ENCODE measurements at places on chromosomes 3 and 15. TPM values are rescaled to one million over a fixed set of nuclear protein-coding genes. Genes with fewer than 3 reads are reported as not detected.

GRCh38 chr15:52481915-52482314 lies 46.8 kb downstream of the MYO5A start:
- peak overlapping the region; percentile 66 for H3K4me3 ChIP-seq
- peaks cover 10% of the 10 kb centered on the region for H3K36me3 ChIP-seq
- peak; percentile 64 for DNase-seq
- H3K27ac ChIP-seq = peak overlapping the region; percentile 80

DNA sequence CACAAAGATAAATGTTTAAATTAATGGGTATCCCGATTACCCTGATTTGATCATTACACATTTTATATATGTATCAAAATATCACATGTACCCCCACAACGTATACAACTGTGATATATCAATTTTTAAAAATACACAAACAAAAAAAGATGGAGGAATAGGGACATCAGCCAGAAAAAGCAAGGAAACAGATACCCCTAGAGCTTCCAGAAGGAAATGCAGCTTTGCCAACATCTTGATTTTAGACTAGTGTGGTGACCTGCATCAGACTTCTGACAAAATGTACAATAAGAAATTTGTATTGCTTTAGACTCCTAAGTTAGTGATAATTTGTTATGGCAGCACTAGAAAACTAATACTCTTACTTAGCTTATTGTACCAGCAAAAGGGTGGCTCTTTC lies 483.8 kb downstream of the TUSC7 start:
- no peaks in the 10 kb centered on the region for H3K36me3 ChIP-seq
- no peak overlapping the region for H3K27ac ChIP-seq
- DNase-seq = no peak
- no peak overlapping the region for H3K4me3 ChIP-seq
- no peaks in the 10 kb centered on the region for H3K27me3 ChIP-seq

- DNase-seq = no peak
- H3K36me3 ChIP-seq = no peaks in the 10 kb centered on the region
- no peak overlapping the region for H3K4me3 ChIP-seq
- no peaks in the 10 kb centered on the region for H3K27me3 ChIP-seq
- H3K27ac ChIP-seq = no peak overlapping the region
Observed at GRCh38 chr15:52080031-52080430, 32.5 kb downstream of the BCL2L10 start.

DNA sequence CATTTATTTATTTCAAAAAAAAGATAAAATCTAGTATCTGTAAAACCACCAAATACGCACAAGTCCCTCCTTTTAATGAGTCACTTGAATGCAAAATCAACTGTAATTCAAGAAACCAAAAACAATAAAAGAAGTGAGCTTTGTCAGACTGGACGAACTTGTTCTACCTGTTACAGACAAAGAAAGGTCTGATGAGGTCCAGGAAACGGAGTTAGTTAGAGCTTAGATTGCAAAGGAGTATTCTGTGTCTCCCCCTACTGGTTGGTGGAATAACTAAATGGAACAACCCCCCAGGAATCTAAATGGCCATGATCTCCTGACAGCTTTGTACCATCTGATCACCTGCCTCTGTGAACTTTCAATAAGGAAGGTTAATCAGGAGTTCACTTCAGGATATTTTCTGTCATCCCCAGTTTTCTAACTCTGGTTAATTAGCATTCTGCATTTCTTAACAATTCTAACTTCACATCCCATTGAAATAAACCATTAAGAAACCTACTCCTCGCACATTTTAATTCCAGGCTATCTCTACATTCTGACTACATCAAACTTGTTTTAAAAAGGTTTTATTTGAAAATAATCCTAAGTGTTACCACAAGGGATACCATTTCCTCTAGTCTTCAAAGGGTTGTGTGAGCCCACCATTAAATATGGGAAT lies 333.0 kb upstream of the SATB1 start:
- no peaks in the 10 kb centered on the region for H3K27me3 ChIP-seq
- H3K27ac ChIP-seq = peak overlapping the region; percentile 85
- peaks cover 43% of the 10 kb centered on the region for H3K4me1 ChIP-seq
- H3K36me3 ChIP-seq = peaks cover 10% of the 10 kb centered on the region
- H3K4me3 ChIP-seq = no peak overlapping the region
- DNase-seq = peak; percentile 28

- H3K4me1 ChIP-seq = no peaks in the 10 kb centered on the region
- no peak for DNase-seq
- no peak overlapping the region for H3K4me3 ChIP-seq
- no peaks in the 10 kb centered on the region for H3K27me3 ChIP-seq
Observed at GRCh38 chr3:88824666-88825564, 282.5 kb upstream of the EPHA3 start.

DNA sequence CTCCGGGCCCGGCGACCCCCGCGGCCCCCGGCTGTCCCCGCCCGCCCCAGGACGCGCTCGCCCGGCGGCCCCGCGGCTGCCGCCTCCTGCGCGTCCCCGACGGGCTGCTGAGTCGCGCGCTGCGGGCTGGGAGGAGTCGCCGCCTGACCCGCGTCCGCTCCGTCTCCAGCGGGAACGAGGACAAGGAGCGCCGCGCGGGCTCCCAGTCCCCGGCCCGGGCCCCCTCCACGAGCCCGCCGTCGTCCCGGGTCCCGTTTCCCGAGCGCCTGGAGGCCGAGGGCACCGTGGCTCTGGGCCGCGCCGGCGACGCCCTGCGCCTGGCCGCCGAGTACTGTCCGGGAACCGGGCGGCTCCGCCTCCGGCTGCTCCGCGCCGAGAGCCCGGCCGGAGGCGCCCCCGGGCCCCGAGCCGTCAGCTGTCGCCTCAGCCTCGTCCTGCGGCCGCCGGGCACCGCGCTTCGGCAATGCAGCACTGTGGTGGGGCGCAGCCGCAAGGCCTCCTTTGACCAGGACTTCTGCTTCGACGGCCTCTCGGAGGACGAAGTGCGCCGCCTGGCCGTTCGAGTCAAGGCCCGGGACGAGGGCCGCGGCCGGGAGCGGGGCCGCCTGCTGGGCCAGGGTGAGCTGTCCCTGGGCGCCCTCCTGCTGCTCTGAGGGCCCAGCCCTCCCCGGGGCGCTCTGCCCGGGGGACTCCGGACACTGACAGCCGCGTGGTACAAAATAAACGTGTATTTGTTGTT lies 1.5 kb downstream of the C2CD4A start:
- H3K4me3 ChIP-seq = peak overlapping the region; percentile 71
- H3K27ac ChIP-seq = no peak overlapping the region
- H3K36me3 ChIP-seq = no peaks in the 10 kb centered on the region
- H3K4me1 ChIP-seq = peaks cover 16% of the 10 kb centered on the region
- peak; percentile 18 for DNase-seq

- no peak overlapping the region for H3K4me3 ChIP-seq
- no peaks in the 10 kb centered on the region for H3K4me1 ChIP-seq
- no peak overlapping the region for H3K27ac ChIP-seq
- H3K36me3 ChIP-seq = no peaks in the 10 kb centered on the region
- DNase-seq = no peak
Observed at GRCh38 chr15:25609371-25609770, 170.5 kb upstream of the UBE3A start.

GRCh38 chr3:12796171-12797123 lies at the start of gene CAND2:
Gene CAND2 (plus strand): TSS chr3:12796680. CDS start chr3:12796721, 41 bp downstream.
- no peak within 1 kb of the TSS for H3K27ac ChIP-seq
- H3K4me3 ChIP-seq = peak within 1 kb of the TSS; percentile 71
- peaks cover 27% of the 10 kb centered on the region for H3K27me3 ChIP-seq
- no peak for DNase-seq
- H3K36me3 ChIP-seq = no peaks in the 10 kb centered on the region
- H3K4me1 ChIP-seq = peaks cover 3% of the 10 kb centered on the region

DNA sequence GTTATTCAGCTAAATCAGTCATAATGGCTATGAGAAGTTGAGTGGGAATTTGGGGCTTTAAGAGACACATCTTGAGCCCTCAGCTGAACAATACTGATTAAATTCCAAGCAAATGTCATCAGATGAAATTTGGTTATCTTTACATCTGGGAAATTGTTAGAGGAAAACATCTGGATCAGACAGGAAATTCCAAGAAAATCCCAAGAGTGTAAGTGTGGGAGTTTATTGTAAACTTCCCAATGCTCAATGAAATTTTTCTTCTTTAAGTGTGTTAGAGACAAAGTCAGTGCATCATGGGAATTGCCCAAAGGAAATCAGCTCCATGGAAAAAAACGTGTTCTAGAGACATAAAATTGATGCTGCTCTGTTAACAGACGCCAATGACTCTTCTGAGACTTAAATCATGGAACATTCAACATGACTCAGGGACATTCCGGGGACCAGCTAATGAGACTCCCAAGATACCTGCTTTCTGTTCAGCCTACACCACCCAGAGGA lies 19.8 kb upstream of the DCLK3 start:
- DNase-seq = no peak
- no peak overlapping the region for H3K4me3 ChIP-seq
- H3K4me1 ChIP-seq = no peaks in the 10 kb centered on the region
- H3K36me3 ChIP-seq = no peaks in the 10 kb centered on the region
- peaks cover 24% of the 10 kb centered on the region for H3K27me3 ChIP-seq
- H3K27ac ChIP-seq = no peak overlapping the region

DNA sequence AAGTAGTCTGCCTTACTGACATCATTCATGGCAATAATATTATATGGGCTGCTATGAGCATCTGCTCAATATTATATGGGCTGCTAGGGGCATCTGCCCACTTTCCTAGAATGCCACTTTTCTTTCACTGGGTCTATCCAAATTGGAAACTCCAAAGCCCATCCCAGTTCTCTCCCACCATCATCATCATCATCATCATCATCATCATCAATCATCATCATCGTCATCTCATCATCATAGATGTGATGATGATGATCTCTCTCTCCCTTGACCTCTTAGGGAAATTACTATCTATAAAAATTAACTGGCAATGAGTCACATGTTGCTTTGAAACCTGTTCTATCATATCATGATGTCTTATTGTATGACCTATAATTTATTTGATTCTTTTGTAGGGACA lies 222.0 kb downstream of the TJP1 start:
- no peaks in the 10 kb centered on the region for H3K4me1 ChIP-seq
- H3K36me3 ChIP-seq = no peaks in the 10 kb centered on the region
- no peaks in the 10 kb centered on the region for H3K27me3 ChIP-seq
- no peak overlapping the region for H3K4me3 ChIP-seq
- no peak overlapping the region for H3K27ac ChIP-seq
- no peak for DNase-seq

GRCh38 chr3:188788621-188789081 lies 383.1 kb upstream of the TPRG1 start:
- no peak overlapping the region for H3K4me3 ChIP-seq
- H3K27ac ChIP-seq = no peak overlapping the region
- H3K36me3 ChIP-seq = no peaks in the 10 kb centered on the region
- DNase-seq = peak; percentile 42
- H3K4me1 ChIP-seq = peaks cover 2% of the 10 kb centered on the region

DNA sequence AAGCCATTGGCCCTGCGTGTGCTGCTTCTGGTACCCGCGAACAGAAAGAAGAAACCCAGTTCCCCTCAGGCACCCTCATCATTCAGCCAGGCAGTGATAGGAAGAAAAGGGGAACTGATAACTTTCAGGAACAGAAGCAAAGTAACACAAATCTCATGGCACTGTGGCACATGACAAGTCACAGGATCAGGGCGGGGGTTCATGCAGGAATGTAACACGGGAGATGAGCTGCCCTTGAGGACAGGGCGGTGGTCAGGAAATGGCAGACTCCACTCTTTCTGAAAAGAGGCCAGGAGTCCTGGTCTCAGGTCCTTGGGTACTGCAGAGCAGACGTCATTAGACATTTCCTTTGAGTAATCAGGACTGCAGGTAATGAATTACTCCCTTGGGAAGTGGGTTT lies 95.5 kb downstream of the CCNL1 start:
- peaks cover 8% of the 10 kb centered on the region for H3K27me3 ChIP-seq
- H3K36me3 ChIP-seq = no peaks in the 10 kb centered on the region
- H3K4me1 ChIP-seq = peaks cover 31% of the 10 kb centered on the region
- H3K4me3 ChIP-seq = no peak overlapping the region
- no peak overlapping the region for H3K27ac ChIP-seq
- DNase-seq = no peak

DNA sequence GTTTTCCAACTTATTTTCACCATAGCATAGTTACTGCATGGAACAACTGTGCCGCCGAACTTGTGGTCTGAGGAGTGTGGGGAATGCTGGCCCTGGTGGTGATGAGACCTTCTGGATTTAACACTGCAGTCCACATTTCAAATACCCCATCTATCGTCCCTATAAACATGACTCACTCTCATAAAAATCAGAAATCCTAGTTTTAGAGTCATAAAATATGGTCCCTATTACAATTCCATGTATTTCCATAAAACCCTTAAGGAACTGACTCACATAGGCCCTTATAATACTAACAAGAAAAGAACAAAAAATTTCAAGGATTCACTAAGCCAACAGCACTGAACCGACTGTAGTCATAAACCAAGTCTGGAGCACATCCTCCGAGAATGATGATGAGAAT lies 147.2 kb downstream of the FOXP1 start:
- H3K27me3 ChIP-seq = no peaks in the 10 kb centered on the region
- peaks cover 58% of the 10 kb centered on the region for H3K4me1 ChIP-seq
- DNase-seq = no peak
- H3K4me3 ChIP-seq = no peak overlapping the region
- no peak overlapping the region for H3K27ac ChIP-seq

DNA sequence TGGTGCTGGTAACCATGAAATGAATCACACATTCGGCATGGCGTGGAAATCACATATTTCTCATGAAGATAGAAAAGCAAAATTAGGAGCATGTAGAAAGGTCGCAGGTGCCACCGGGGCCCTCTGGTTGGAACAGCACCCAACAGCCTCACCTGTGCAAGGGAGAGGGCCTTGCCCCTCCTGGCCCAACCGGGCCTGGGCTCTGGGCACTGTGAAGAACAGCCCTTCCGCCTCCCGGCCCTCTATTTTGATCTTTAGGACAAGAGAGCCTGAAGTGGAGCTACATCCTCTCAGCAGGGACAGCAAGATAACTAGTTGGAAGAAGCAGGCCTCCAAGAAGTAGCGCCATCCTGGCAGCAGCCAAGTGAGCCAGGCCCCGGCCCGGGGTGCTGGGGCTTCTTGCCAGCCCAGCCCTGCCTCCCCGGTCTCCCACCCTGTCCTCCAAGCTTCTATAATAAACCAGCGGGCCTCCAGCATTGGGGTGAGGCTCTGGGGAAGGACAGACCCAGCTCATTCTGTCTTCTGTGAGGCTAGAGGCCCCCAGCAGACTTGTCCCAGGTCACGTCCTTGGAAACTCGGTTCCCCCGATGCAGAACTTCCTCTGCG lies 46.1 kb upstream of the FGD5 start:
- H3K27ac ChIP-seq = no peak overlapping the region
- no peaks in the 10 kb centered on the region for H3K36me3 ChIP-seq

GRCh38 chr3:55408193-55408826 lies 78.8 kb downstream of the WNT5A start:
- H3K36me3 ChIP-seq = no peaks in the 10 kb centered on the region
- H3K27me3 ChIP-seq = no peaks in the 10 kb centered on the region
- no peak for DNase-seq
- no peaks in the 10 kb centered on the region for H3K4me1 ChIP-seq
- no peak overlapping the region for H3K4me3 ChIP-seq
- no peak overlapping the region for H3K27ac ChIP-seq

The CHST2 gene
- total RNA-seq = 7.7 TPM

The CAMKV gene
- 0.39 TPM for total RNA-seq

The CNTN3 gene
- not detected for total RNA-seq

The NMB gene
- 2.5 TPM for total RNA-seq

The C3orf20 gene
- total RNA-seq = 0.07 TPM

The GCSAM gene
- 1.9 TPM for total RNA-seq

Measured in activated T-helper 2 cell treated with anti-CD3 and anti-CD28 coated beads, Interferon-gamma antibody, Interleukin-2, Interleukin-4, amounts not matched to agents 10 μg/mL and 5 μg/mL and 100 μg/mL, durations not matched to agents 14 hours and 24 hours and 36 hours (primary cell).